NCI-H748 treated with DMSO at 0.1 percent for 48 hours (cell line): ENCODE measurements at places on chromosomes 3 and 15.
A peak's percentile ranks its signal among the peaks of the same experiment; 100 is the strongest.

DNA sequence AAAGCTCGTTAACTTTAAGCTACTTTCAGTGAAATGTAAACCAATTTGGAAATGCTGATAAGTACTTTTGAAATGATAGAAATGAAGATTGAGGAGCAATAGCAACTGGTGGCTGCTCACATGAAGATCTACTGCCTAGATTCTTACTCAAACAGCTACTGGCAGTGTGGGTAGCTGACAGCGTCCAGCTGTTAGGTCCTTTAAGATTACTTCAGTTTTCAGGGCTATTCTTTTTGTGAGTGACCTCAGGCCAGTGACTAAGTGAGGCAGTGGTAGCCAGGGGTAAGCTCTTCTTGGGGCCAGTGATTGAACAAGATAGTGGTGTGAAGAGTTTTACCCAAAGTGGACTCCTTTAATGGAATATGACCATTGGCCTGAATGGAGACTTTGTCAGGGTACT, 41.3 kb downstream of the NECTIN3 start:
- no peak for DNase-seq

- no peak for DNase-seq
These were observed 210.2 kb downstream of the XXYLT1 start for GRCh38 chr3:195060531-195061291.

GRCh38 chr3:13706451-13706850, 157.5 kb downstream of the FBLN2 start:
- DNase-seq, result no peak

DNA sequence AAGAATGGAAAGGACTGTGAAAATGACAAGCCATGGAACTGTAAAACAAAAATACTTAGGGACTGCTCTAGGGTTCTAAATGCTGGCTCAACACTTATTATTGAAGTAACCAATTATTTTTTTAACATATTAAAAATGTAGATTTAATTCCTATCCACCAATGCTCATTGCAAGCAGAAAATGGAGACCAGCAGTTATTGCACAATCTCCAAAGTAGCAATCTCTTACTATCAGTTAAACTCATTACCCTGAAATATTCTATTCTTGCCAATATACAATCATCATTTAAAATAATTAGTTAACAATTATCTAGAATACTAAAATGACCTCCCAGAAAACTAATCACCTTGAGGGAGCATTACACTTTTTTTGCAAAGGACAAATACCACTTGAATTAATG, 499.8 kb downstream of the NAALADL2 start:
- DNase-seq, result no peak

GRCh38 chr3:101928890-101929289, 79.6 kb downstream of the NFKBIZ start:
- no peak for DNase-seq

DNA sequence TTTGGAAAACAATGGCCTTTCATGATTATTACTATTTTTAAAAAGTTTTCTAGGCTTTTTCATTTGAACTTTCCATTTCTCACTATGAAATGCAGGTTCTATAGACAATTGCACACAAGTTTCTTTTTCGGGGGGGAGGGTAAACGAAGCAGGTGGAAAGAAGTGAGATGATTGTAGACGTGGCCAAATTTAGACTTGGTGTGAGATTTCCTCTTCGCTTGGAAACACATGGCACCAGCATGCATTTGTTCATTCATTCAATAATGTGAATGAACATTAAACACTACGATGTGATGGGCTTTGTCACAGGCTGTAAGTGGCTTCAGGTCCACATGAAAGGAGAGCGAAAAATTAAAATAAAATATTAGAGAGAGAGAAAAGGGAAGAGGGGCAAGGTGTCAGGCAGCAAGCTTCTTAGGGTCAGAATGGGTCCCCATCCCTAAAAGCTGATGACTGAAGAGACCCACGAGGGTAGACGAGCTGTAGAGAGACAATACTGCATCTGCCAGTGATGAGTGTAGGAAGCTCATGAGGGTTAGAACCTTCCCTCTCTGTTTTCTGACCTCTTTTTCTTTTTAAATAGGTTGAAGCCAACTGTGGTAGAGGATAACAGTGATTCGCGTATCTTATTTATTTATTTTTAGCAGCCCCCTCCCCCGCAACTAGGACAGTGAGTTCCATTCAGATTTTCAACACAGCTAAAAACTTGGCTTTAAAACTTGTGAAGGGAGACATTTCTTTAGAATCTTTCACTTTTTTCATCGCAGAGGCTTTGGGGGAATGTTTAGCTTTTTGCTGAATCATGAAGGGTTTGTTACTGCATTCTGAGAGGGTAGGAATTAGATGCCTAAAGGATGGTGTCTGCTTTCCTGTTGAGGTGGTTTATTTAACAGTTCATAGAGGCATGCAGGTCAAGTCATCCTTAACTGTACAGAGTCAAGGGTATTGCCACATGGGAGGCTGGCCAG, 36.2 kb downstream of the GAP43 start:
- no peak for DNase-seq

GRCh38 chr3:55006244-55006676, 78.4 kb upstream of the LRTM1 start:
- no peak for DNase-seq

- DNase-seq, result no peak
These were observed 15.6 kb upstream of the CD47 start for GRCh38 chr3:108106449-108106848.

DNA sequence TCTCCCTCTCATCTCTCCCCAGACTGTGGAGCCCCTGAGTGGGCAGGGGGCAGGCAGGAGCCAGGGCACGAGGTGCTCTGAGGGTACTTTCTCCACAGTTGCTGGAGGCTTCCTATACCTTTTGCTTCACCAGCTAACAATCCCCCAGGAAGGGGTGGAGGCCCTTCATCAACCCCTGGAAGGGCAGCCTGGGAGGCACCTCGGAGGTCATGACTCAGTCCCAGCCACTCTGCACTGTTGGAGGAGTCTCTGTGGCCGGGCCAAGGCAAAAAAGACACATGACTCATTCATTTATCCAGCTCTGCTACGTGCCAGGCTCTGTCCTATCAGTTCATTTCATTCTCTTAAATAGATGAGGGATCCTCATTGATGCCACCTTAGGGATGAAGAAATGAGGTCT, 15.6 kb upstream of the KY start:
- no peak for DNase-seq

DNA sequence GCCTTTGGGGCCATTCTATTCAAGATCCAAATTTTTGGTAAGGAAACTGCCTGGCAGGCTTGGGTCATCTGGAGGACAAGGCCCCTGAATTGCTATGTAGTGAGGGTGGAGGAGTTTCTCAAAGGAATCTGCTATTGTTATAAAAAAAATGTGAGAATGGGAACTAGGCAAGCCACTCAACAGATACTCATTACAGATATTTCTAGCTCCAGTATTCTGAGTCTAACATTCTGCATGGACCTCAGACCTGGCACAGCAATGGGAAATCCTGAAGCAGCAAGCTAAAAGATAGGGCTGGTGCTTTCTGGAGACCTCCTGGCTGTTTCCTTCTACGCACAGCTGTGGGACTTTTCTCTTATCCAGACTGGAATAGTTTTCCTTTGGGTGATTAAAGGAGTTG, 430.7 kb upstream of the RBMS3 start:
- DNase-seq, result no peak

GRCh38 chr15:42772144-42772543, 35.2 kb upstream of the CDAN1 start:
- no peak for DNase-seq

GRCh38 chr15:90463381-90463780, 66.3 kb upstream of the CRTC3 start:
- no peak for DNase-seq

DNA sequence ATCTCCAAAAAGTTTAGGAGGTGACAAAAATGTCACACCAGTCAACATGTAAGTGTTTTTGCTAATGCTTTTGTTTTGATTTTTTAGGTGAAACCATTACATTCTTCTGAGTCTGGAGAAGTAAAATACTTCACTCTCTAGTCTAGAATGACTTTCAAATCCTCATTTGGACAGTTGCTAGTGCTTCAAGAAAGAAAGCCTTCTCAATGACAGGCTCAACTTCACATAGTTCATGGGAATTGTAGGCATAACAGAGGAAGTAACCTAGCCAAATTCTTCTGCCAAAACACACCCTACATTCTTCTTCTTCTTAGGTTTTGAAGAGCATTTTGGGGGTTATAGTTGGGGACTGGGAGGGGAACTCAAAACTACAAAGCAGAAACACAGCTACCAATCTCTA, 29.4 kb upstream of the HEG1 start:
- no peak for DNase-seq

- no peak for DNase-seq
These were observed 583.3 kb upstream of the CBLB start for GRCh38 chr3:106452096-106452495.

- DNase-seq, result no peak
These were observed 22.8 kb downstream of the ATOSA start for GRCh38 chr15:52656412-52656811.

- no peak for DNase-seq
These were observed 6.3 kb downstream of the GORASP1 start for GRCh38 chr3:39101022-39101689.

DNA sequence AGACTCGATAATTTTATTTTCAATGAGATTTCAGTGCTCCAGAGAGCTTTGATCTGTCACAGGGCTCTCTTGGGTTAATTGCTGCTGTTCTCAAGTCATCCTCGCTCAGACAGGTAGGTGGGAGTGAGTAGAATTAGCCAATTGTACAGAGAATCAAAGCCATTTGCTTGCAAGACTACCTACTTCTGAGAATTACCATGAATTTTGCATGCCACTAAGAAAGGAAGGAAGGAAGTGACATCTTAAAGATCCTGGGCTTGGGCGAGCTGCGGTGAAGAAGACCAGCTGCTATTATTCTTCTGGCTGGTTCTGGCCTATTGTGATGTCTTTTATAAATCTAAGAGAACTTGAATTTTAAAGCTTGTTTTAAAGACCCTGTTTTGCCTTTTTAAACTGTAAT, 154.1 kb upstream of the LPP start:
- no peak for DNase-seq

DNA sequence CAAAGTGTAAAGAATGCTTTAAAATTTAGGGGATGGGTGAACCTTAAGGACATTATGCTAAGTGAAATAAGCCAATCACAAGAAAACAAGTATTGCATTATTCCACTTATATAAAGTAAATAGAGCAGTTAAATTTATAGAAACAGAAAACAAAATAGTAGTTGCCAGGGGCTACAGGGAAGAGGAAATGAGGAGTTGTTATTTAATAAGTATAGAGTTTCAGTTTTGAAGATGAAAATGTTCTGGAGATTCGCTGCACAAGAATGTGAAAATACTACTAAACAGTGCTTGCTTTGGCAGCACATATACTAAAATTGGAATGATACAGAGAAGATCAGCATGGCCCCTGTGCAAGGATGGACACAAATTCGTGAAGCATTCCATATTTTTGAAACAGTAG, 32.0 kb downstream of the DNAH12 start:
- no peak for DNase-seq

- DNase-seq, result no peak
These were observed 320.9 kb downstream of the PTPRG start for GRCh38 chr3:61882253-61882652.

DNA sequence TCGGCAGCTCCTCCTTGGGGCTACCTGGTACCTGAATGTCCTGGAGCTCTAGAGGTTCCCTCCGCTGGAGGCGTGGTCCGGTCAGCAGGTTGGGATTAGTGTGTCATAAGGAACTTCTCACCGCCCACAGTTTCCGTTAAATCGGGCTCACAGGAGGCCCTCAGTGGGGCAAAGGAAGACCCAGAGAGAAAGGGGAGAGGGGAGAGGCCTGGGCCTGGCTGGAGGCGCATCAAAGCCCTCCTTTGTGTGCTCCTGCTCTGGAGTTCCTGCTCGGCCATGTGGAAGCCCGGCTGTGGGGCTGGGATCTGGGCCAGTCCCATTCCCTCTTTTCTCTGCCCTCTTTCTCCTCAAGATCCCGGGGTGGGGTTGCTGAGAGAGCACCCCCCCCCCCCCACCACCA, at the start of gene RLBP1:
Gene RLBP1, minus strand, starts transcription at position 37 of the 400 bp plus-strand sequence. CDS start 2,604 bp downstream, outside the sequence.
- DNase-seq, result no peak

GRCh38 chr3:42728668-42729364, 26.2 kb upstream of the HHATL start:
- no peak for DNase-seq

- DNase-seq, result no peak
These were observed 2.8 kb downstream of the PLXNB1 start for GRCh38 chr3:48426944-48427629.

- DNase-seq, result no peak
These were observed 3.3 kb upstream of the NDN start for GRCh38 chr15:23690450-23690852.

DNA sequence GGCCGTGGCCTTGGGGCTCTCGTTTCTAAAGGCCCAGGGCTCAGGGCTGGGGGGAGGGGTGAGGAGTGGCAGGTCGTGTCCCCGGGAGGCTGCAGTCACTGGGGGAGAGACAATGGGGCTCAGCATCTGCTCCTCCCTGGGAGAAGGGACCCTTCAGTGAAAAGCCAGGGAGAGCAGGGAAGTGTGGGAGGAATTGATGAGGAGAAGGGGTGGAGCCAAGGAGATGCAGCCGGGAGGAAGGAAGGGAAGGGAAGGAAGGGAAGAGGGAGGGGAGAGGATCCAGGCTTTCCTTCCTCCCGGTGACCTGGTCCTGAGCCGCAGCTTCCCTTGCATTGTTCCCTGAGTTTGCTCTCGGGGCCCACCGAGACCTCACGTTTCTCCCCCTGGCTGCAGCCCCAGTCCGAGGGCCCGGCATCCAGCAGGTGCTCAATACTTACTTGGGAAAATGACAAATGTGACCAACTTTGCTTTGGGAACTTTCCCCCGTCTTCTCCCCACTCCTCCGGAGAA, 1.4 kb upstream of the ZNF710 start:
- no peak for DNase-seq

GRCh38 chr3:62249855-62250543, 123.4 kb downstream of the FEZF2 start:
- no peak for DNase-seq

- no peak for DNase-seq
These were observed 81.6 kb downstream of the PPCDC start for GRCh38 chr15:75104804-75105557.

- peak; percentile 17 for DNase-seq
These were observed 9.1 kb upstream of the SKIC8 start for GRCh38 chr15:78308422-78309032.

- DNase-seq, result no peak
These were observed 23.0 kb downstream of the HACL1 start for GRCh38 chr3:15578289-15578867.

DNA sequence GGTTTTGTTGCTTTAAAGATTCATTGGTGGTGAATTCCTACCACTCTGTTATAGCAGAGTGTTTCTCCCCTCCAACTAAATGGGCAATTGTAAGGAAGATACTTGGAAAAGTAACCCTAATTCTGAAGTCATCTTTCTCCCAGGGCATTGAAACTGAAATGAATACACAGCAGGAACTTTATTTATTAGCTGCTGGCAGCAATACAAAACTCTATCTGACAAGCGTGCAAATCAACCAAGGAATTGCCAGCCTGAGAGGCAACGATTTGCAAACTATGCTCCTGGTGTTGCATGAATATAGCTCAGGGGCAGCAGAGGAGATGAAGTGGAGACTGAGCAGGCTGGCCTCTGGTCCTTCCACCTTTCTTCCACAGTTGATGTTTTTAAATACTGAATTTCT, 48.9 kb downstream of the CD200R1 start:
- DNase-seq, result no peak

DNA sequence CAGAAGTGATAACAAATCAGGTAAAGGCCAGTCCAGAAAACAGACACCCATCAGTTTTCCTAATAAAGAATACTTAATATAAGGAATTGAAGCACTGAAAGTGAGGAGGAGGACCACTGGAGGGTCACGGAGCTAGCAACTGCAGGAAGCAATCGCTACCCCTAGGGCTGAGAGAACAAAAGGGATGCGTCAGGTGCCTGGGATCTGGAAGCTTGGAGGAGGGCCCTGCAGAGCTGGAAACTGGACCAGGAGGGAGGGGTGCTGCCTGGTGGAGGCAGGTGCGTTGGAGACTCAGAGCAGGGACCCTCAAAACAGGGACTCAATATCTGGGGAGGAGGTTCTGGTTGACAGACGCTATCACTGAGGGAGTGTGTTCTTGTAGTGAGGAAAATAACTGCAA, 308.1 kb upstream of the RASGRP1 start:
- DNase-seq, result no peak
